ENCODE measurements at places on chromosomes 5 and 9.

DNA sequence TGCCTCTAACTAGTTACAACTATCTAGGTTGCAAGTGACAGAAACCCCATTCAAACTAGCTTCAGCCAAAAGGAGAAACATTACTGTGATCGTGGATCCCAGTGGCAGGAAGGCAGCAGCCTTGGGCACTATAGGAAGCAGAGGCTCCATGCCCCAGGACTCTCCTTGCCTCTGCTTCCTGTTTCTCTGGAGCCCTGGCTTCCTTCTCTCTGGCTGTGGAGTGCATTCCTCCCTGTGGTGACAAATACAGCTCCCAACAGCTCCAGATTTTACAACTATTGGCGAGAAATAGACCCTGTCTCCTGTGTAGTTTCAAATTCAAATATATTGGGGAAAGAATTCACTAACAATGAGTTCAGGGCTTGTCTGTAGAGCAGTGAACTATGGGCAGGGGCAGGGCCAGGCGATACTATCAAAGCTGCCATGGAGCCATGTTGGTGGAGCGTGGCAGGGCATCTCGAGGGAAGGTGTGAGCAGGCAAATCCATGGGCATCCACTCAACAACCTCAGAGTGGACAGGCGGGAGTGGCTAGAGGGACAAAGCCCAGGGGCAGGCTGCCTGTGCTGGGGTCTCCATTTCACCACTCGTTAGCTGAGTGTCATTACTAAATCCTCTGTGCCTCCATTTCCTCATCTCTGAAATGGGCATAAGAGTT is 189.5 kb downstream of the ERCC6L2 start:
- DNase-seq: no peak

DNA sequence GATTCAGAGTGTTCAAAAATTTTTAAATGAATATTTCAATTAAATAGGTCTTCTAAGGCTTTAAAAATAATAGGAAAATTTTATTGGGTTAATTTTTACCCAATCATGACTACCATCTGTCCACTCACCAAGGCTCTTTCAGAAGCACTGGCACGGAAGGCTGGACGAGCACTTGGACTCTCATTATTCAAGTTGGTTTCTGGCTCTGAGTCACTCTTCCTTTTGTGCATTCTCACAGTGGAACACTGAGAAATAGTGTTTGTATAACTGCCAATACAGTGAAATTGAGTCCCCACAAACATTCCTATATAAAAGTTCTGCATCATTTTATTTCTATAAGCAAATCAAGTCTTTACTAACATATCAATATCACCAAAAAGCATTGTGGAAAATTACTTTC is 1149.0 kb downstream of the EFNA5 start:
- DNase-seq: no peak

DNA sequence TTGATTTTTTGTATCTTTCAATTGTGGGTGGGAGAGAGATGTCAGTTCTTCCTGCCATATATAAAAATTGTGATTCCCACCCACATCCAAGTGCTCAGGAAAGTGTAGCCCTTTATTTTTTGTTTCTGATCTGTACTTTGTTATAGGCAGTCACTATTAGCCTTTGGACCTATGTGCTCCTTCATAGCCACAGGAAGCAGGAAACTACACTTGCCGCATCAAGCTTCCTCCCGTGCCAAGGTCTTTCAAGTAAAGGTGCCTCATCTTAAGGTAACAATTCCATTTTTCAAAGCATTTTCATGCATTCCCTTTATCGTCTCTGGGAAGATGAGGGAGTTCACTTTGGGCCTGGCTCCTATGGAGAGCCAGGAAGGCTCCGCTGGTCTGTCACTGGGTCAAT is 339.0 kb downstream of the DIRAS2 start:
- no peak for DNase-seq

GRCh38 chr9:135070198-135070951 is 17.1 kb upstream of the OLFM1 start:
- DNase-seq: no peak

DNA sequence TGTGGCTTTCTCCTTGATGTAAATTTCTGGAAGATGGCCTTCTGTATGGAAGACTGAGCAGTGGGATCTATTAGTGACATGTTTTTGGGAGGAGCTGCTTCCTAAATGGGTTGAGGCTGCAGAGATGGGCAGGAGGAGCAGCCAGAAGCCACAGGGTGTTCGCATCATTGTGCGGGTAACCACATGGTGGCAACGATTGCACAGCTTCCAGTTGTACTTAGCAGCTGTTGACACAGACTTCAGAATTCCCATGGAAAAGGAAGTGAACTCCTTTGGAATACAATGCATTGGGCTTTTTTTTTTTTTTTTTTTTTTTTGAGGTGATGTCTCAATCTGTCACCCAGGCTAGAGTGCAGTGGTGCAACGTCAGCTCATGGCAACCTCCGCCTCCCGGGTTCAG is 297.3 kb downstream of the NR3C1 start:
- DNase-seq: no peak

DNA sequence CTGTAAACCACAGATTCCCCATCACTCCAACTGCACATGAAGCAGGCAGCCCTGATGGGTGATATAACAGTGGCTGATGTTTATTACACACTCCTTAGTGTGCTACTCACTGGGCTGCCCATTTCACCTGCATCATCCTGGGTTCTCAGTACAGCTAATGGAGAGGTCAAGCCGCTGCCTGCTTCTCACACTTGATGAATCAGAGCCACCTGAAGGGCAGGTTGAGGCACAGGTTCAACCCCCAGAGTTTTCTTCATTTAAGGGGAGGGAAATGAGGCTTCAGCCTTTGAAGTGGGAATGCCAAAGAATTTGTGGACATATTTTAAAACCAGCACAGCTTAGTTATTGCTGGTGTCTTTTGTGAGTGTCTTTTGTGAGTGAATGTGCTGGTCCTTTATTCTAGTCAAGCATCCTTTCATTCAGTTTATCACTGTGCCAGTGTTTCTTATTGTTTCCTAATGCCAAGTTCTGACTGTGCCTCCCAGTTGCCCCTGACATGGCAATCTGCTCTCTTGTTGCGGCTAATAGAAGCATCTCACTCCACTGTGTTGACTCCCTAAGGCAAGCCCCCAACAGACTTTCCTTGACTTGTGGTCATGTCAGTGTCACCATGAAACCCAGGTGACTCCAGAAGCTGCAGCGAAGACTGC is 109.2 kb downstream of the FBXL7 start:
- no peak for DNase-seq

GRCh38 chr9:86207193-86207592 is 52.3 kb downstream of the C9orf153 start:
- DNase-seq: no peak

- DNase-seq: no peak
Measured at GRCh38 chr5:9622971-9623421, 7.2 kb downstream of the TAS2R1 start.

DNA sequence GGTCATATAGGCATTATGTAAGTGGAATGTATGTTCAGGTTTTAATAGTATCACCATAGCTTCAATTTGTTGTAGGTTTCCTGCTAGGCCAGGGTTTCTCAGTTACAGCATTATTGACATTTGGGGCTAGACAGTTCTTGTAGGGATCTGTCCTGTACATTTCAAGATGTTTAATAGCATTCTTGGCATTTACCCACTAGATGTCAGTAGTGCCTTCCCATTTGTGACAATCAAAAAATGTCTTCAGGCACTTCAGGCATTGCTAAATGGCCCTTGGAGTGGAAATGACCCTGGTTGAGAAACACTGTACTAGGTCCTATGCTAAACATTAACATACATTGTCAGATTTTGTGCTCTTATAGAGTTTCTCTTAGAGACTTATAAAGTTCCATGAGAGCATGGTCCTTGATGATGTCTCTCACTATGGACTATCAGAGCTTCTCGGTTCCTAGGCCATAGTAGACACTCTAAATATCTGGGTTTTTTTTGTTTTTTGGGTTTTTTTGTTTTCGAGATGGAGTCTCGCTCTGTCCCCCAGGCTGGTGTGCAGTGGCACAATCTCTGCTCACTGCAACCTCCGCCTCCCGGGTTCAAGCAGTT is 1.4 kb downstream of the KIF20A start:
- peak; percentile 19 for DNase-seq

- DNase-seq: no peak
Measured at GRCh38 chr9:125966466-125966865, 219.3 kb downstream of the PBX3 start.

DNA sequence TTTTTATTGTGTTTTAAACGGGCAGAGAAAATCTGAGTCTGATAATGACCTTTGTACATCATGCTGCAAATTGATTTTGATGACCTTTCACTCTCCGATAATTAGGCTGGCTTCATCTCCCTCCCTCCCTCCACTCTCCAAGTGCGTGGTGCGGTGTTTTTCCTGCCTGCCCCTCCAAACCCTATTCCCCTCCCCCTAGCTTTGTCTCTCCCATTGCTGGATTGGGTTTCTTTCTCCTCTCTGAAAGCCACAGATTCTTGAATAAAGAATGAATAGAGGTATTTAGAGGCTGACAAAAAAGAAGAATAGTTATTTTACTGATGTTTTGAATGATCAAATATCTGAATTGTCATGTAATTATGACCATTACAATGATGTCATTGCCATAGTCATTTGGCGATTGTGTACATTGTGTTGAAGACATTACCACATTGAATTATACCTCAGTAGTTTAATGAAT is 571.1 kb upstream of the ZNF608 start:
- no peak for DNase-seq

- no peak for DNase-seq
Measured at GRCh38 chr5:81202655-81203054, 30.5 kb upstream of the CKMT2 start.

- DNase-seq: no peak
Measured at GRCh38 chr5:169626779-169627178, 10.3 kb upstream of the DOCK2 start.

DNA sequence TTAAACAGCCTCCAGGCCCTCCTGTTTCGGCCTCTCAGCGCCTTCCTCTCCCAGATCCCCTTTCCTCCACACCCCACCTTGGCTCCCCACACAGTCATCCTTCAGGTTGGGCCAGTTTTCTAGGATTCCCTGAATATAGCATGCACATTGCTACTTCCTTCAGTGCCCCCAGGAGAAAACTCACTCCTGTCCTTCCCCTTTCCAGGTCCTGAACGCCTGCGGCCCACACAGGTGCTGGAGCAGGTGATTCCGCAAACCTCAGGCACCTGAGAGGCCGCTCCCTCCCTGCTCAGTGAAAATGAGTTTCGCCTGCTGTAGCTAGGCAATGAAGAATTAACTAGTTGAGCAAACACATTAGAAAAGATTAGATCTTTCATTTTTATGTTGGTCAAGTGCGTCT is 185.0 kb downstream of the MED10 start:
- no peak for DNase-seq

DNA sequence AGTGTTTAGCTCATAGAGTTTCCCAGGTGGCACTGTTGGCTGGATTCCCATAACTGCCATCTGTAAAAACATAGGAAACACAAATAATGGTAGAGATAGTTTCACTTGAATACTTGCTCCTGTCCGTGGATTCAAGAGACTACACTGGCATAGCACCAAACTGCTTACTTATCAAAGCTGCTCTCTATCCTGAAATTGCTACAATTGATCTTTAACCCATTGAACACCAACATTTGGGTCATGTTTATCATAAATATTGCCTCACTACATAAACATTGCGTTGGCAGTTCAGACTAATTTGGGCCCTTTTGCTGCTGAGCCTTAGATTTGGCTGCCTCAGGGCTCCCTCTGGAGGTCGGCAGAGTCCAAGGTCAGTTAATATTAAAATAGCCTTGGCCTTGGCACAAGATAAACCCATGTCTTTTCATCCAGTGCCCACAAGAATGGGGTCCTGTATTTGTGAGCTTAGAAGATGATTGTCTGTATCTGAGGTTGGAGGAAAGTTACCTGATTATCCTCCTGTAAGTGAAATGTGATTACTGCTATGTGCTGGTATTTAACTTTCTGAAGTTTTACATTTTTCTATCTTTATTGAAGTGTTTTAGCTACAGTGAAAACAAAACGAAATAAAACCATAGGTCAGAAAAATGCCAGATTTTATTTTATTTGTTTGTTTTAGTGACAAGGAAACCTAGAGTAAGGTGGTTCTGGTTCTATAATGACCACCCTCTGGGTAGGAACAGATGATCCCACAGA is 4.0 kb upstream of the RANBP3L start:
- no peak for DNase-seq

GRCh38 chr9:20250791-20251190 is 371.5 kb downstream of the MLLT3 start:
- no peak for DNase-seq

GRCh38 chr9:112861638-112862555 is 28.8 kb downstream of the SLC46A2 start:
- DNase-seq: no peak

DNA sequence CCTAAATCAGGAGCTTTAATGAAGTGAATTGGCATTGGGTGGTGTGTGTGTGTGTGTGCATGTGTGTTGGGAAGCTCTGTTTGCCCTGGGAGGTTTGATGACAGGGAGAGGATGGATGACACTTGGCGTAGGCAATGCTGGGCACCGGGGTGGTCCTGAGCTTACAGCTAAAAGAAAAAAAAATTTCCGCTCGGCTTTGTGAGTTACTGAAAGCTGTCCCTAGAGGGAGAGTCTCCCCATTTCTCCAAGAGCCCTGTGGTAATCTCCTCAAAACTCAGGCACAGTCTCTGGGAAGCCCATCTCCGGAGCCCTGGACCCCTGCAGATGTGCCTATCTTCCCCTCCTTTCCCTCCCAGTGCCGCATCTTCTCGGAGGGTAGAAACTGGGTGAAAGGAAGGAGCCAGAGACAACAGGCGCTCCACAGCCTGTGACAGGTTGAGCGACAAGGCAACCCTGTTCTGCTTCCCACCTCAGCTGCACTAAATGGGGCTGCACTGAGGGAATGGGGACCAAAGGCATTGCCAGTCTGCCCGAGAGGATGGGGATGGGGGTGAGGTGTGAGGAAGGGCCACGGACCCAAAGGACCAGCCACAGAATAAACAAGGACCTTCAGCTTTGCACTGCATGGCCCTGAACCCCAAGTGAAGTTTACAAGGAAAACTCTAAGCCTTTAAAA is 35.8 kb upstream of the TIFAB start:
- no peak for DNase-seq

DNA sequence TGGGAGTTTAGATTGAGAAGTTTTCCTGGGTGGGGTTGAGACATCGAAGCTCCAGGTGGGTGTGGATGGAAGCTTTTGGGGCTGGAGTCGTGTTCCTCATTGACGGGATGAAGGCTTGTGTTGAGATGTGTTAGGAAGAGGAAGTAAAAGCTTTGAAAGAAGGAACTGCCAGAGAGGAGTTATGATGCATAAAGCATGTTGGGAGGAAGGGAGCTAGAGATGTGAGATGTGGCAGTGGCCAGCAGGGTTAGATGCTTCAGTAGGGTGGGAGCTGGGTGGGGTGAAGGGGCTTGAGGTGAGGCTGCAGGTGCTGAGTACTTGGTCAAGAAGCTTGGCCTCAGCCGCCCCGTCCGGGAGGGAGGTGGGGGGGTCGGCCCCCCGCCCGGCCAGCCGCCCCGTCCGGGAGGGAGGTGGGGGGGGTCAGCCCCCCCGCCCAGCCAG is 56.7 kb downstream of the HSPA4 start:
- no peak for DNase-seq
